GM12878 (cell line): ENCODE measurements at places on chromosomes 7 and 10.

DNA sequence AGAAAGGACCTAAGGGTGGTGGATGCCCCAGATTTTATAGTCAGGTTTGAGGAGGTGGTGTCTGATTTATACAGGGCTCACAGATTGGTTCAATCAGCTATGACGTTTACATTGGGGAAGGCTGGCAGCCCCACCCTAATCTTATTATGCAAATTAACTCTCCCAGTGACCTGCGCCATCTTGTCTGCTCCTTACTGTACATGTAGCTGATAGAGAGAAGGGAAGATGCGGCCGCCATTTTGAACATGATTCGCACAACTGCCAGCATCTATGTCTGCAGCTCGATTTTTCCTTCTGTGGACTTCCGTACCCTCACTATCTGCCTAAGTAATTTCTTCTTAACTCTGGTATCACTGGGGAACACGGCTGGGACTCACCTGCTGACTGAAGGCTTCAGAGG lies 619.0 kb upstream of the DPP6 start:
- DNase-seq: no peak

- DNase-seq: no peak
Observed at GRCh38 chr7:118583641-118584040, 359.1 kb downstream of the ANKRD7 start.

DNA sequence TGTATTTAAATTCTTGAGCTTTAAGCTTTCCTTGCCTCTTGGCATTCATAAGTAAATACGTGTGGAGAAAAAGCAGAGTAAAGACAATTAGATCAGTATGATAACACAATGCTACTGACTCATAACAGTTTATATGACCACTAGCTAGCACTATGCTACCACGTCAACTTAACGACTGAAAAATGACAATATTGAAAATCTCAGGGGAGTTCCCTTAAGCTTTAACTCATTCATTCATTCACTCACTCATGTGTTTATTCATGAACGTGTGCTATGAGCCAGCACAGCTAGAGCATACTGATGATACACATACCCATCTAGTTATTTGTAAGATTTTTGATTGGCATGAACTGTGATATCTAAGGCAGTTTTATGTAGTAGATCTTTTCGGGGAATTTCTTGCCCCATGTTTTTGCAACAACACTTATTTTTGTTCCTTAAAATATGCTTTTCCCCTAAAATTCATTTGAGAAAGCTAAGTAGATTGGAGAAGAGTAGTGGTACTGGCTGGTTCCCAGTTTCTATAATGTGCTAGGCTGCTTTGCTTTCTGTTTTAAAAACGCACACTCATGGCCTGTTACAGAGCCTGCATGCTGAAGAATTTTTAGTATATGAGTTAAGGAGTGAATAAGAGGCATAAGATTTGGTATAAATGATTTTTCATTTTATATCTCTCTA lies 57.4 kb upstream of the ACBD5 start:
- DNase-seq: no peak

- DNase-seq: no peak
Observed at GRCh38 chr7:46446151-46446550, 525.1 kb upstream of the IGFBP3 start.

DNA sequence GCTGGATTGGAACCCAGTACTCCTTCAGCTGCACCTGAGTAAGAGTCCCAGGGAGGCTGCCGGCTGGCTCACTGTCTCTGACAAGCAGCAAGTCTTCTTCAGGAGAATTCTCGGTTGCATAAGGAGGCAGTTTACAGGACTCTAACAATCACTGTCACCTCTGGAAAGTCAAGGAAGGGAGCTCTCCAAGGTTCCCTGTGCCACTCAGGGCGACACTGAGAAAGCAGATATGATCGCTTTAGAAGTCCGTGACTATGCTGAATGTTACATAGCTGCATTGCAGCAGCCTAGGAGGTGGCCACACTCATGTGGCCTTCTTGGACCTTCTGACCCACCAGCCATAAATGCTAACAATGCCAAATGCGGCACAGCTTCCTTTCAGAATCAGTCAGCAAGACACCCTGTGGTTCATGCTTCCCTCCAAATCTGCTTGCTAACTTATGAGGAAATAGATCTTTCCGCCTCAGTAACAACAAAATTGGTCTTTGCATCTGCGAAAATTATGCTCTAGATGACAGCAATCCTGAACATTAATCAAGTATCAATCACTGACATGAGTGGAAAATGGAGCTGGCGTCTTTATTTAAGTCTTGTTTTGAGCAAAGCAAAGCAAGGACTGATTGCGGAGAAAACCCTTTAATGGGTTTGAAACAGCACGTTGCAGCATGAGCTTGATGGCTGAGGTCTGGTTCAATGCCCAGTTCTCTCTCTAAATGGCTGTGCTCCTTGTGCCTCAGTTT lies 132.9 kb downstream of the ATXN7L1 start:
- no peak for DNase-seq

DNA sequence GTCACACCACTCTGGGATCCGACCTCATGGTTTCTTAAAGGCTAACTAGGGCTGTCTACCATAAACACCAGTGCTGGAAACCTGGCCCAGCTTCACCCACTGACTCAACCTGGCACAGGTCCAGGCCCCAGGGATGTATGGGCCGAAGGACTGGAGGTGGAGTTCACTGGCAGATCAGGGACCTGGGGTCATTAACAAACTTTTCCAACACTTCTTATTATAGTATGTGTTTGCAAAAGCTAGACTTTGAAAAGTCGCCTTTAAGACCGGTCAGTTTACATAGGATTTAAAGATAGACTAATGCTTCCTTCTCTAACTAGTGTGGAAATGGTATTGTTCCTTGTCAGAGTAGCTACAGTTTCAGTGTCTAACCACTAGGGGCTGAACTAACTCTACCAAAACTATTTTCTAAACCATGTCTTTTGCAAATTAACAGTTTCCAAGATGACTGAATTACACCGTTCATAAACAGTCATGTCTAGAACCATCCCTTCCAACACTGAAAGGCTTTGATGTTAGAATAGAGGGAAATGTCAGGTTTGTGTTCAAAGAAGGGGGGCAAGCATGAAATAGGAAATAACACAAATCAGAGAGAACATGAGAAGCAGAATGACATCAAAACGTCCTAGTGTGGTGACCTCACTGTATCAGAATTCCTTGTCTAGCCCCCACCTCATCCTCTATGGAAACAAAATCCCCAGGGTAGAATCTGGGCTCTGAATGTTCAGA lies 29.7 kb downstream of the STN1 start:
- DNase-seq: no peak

- DNase-seq: no peak
Observed at GRCh38 chr10:43399320-43400310, 9.4 kb downstream of the HNRNPF start.

DNA sequence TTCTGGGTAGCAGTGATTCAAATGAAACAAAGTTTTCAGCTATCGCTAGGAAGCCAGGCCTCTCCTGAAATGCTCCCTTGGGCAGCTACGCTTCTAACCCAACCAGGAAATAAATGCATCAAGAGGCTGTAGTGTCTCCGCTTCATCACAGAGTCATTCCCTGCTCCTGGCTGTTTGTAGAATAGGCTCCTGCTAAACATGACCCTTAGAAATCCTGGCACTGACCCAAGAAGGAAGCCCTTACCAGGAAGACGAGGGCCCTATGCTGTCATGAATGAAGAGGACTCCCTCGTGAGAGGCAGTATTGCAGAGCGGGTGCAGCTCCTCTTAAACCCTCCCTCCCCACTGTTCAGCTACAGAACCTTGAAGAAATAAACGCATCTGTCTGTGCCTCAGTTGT lies 48.3 kb downstream of the NOD1 start:
- no peak for DNase-seq

- no peak for DNase-seq
Observed at GRCh38 chr10:79137300-79137756, 68.6 kb downstream of the ZMIZ1 start.

- no peak for DNase-seq
Observed at GRCh38 chr7:11026452-11027359, 53.0 kb downstream of the PHF14 start.

DNA sequence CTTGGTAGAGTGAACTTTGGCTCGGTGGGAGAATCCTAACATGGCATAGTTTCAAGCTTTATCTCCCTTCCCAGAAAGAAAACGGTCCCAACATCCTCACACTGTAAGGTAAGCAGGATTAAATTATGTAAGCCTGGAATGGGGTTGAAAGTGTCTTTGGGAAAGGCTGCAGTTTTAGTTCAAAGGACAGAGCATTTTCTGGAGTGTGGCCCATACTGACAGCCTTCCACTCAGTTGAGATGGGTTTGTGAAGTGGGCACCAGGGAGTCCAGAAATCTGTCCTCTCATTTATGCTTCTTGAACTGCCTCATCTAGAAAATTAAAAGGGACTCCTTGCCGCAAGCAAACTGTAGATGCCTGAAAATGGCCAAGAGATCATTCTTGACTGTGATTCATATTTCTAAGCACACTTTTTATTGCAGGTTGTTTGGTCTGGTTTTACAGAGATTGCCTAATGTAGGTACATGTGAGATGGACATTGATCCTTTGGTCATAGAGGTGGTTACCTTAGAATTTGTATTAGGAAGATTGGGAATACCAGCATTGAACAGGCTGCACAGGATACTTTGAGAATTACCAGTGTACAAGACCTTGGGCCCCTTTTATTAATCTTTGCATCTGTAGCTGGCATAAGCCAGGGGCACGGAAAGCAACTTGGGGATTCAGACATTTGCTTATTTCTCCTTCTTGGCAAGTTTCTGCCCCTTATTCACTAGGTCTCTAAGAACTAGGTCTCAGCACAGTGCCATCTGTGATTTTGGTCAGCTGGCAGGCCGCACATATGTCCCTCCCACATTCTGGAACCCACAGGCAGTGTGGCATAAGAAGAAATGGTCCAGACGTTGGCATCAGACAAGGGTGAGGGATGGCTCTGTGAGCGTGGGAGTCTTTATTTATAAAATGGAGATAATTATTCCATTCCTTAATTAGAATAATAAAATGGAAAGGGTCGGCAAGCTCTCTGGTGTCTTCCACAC lies 125.9 kb downstream of the GLCCI1 start:
- DNase-seq: no peak

DNA sequence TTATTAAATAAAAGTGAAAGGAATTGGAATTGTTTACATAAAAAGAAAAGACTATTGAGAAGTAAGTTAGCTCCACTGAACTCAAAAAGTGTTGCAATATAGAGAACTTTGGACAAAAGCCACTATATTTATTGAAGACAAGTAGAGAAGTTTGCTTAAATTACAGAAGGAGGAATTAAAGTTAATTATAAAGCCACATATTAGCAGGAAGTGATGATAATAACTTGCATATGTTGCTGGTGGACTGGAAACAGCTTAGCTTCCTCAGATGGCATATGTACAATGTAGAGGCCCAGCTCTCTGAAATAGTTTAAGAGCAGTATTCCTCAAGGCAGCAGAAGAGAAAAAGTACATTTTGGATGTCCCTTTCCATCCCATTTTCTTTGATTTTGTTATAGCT lies 400.7 kb downstream of the GATA3 start:
- DNase-seq: no peak

DNA sequence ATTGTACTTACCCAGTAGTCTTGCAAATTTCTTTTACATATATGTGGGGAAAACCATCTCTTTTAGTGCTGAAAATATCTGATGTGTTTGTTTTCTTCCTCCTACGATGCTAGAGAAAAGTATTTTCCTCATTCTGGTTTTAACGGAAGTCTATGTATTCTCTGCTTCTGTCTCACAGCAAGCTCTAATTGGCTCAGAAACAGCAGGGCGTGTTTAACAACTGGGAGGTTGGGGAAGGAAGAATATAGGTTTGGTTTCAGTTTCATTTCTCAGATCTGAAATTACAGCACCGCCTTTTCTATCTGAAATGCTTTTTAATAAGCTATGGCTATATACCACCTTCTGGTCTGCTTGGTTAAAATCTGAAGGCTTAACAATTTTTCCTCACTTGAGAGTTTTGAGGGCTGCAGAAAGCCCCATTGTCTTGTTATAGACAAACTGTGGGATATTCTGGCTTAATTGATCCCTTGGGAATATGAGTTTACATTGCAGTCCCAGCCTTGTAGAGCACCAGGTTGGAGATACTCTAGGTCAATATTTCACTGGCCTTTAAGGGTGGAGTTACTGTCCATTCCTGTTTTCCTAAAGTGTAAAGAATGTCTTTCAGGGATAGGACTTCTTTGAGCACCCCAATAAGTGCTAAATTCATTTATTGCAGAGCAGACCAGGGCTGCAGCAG lies at the start of gene SAMD9:
SAMD9 (minus strand) TSS at position 128 of the 679 bp plus-strand sequence. CDS start 11,882 bp downstream, outside the sequence.
- DNase-seq: peak; percentile 77

GRCh38 chr10:126110489-126111180 lies 214.3 kb downstream of the FANK1 start:
- no peak for DNase-seq

DNA sequence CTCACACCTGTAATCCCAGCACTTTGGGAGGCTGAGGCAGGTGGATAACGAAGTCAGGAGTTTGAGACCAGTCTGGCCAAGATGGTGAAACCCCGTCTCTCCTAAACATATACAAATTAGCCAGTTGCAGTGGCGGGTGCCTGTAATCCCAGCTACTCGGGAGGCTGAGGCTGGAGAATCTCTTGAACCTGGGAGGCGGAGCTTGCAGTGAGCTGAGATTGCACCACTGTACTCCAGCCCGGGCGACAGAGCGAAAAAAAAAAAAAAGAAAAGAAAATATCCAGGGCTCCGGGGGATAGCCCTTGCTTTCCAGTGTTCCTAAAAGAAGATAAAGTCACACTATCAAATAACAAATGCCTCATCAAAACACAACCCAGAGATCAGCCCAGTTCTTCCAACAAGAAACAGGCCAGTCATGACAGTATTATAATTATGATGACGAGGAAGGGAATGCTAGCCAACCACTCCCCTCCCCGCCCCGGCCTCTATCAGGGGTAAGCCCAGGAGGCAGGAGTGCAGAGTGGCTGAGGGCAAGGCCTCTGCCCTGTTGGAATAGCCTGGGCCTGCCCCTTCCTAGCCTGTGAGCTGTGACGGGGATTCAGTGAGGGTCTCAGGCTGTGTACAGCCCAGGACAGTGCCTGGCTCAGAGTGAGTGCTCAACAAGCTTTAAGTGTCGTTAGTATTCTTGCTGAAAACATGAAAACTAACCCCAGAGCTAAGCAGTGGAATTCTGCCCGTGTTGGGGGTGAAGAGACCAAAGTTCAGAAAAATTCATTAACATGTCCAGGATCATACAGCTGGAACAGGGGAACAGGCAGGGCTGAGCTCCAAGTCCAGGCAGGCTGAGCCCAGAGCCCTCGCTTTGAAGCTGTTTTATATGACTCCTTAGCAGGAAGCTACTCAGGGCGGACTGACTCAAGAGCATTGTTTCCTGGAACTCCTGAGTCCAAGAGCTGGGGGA lies 54.3 kb downstream of the FAM241B start:
- DNase-seq: no peak

GRCh38 chr10:104034401-104035193 lies 51.1 kb downstream of the COL17A1 start:
- DNase-seq: no peak
